ENCODE measurements at places on chromosomes 16 and 17.

DNA sequence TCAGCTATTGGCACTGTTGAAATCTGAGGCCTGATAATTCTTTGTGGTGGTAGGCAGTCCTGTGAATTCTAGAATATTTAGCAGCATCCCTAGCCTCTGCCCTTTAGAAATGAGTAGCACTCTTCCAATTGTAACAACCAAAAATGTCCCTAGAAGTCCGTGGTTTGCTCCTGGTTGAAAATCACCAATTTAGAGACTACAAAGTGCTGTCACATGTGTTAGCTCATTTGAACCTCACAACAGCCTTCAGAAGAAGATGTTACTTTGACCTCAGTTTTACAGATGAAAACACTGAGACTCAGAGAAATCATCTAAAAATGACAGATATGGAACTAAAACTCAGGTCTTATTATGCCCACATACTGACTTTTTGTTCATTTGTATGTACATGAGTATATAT lies 103.2 kb downstream of the TANC2 start:
- DNase-seq: no peak

DNA sequence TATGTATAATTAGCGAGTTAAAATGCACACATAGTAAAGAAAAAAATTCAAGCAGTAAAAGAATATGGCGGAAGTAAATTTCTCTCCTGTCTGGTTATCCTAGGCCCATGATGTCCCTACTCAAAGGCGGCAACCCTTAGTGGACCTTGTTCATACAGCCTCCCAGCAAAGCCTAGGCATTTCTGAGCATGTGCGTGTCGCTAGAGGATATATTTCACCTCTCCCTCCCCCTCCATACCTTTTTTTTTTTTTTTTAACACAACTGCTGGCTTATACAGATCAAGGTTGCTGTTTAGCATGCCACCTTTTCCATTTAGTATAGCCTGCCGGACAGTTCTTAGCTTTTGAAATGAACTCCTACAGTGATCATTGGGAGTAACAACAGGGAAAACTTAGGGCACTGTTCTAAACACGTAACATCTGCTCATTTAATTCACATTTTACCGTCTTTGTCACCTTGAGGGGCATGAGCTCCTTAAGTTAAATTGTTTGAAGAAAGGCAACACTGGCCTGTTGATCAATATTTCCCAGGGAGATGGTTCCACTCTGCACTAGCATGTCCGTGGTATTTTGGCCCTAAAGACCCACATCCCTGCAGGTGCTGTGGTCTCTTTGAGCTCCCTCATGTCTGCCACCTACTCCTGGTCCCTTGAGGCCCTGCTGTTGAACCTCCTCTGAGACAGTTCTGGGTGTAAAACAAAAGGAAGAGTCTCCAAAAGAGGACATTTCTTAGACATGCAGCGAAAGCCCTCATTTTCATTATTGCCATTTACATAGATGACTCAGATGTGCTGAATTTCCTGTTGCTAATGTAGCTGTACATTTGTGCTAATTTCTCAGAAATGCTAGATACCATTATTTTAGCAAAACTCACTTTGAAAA lies 4.1 kb upstream of the TNFRSF13B start:
- no peak for DNase-seq

DNA sequence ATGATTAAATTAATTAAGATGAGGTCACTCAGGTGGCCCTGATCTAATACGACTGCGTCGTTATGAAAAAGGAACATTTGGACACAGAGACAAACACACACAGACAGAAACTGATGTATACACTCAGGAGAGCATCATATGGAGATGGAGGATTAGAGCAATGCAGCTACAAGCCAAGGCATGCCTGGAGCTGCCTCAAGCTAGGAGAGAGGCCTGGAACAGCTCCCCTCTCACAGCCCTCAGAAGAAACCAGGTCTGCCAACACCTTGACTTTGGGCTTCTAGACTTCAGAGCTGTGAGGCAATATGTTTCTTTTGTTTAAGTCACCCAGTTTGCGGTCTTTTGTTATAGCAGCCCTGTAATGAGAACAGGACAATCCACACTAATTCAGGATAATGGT lies 318.9 kb downstream of the HS3ST3B1 start:
- no peak for DNase-seq

GRCh38 chr16:424623-425081 lies 797 bp upstream of the RAB11FIP3 start:
- DNase-seq: no peak

DNA sequence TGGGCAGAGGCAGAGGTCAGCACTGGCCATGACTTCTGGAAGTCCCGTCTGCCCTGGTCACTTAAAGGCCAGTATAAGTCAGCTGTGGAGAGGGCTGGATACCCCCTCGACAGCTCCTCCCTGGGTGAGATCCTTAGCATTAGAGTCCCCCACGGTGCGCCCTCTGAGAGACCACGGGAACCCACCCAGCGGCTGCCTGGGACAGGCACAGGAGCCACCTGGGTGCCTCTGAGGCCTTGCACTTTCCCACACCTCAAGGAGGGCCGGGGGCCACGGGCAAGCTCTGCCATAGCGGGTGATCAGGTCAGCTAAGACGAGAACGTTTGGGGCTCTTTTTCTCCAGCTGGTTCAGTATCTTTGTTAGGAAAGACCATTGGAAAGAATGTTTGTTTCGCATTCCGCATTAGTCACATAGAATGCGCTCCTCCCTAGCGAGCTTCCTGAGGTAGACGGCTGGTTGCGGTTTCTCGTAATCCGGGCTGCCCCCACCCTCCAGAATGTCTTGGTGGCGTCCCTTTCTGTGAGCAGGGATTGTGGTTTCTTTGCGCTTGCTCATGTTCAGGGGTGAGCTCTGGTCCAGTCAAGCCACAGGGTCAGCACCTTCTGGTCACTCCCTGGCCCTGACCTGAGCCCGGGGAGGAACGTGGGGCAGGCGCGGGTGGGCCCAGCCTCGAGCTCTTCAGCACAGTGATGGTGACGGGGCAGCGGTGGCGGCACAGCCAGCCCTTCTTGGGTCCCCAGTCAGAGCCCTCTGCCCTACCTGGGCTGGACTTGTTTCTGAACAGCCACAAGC lies 25.2 kb downstream of the NME3 start:
- DNase-seq: no peak

GRCh38 chr17:43721537-43722268 lies 36.9 kb downstream of the SOST start:
- DNase-seq: no peak

DNA sequence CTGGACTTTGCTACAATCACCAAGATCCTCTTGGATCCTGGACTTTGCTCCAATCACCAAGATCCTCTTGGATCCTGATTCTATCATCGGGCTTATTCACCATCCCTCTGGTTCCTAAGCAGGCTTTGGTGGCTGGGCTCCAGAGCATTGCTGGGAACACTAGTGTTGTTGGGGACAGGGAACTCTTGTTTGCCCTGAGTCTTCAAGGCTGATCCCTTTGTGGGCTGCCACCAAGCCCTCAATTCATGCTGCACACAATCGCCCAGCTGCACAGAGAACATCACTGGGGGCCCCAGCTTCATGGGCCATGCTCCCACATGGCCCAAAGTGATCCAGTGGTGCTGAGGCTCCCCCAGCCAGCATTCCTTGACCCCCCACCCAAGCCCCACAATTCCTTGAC lies 88.3 kb downstream of the TMEM132E start:
- DNase-seq: no peak

DNA sequence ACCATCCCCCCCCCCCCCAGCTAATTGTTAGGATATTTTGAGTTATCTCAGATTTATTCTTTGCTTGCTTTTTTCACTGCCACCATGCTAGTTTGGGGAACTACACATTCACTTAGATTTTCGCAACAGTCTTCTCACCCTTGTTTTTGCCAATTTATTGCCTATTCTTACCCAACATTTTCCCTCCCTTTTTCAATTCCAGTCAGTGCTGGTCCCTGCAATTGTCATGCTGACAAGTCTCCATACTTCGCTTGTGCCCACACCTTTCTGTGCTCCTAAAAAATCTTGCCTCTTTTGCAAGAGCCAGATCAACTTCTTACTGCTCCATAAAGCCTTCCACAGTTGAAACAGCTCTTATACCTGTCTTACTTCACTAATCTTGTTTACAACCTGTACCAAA lies 16.3 kb downstream of the TNRC6A start:
- DNase-seq: no peak

GRCh38 chr16:53734908-53735307 lies 31.0 kb downstream of the FTO start:
- no peak for DNase-seq

DNA sequence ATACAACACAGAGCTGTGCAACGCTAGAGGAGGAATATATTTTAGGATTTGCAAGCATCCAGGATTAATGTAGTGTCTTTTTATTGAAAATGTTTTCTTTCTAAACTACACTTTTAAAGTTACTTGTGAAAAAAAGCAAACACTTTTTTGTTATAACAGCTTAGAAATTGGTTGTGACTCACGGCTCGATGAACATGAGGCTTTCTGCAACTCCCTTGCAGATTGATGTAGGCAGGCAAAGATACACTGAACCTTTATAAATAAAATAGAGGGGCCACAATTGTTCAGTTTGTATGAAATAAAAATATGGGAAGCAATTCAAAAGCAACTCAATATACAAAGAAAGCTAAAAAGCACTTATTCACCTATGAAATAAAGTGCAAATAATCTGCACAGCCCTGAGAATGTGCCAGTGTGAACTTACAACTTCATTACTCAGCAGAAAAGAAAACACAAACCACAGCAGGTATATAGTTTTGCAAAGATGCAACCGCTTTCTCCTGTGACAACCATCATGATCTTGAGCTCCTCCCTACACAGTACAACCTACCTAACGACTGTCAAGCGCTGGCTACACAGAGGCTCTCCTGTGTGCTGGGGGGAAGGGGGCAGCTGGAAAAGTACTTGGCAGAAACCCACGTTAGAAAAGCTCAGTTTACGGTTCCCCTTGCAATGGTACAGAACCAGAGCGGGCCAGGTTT lies 948 bp downstream of the LUC7L start:
- DNase-seq: no peak

DNA sequence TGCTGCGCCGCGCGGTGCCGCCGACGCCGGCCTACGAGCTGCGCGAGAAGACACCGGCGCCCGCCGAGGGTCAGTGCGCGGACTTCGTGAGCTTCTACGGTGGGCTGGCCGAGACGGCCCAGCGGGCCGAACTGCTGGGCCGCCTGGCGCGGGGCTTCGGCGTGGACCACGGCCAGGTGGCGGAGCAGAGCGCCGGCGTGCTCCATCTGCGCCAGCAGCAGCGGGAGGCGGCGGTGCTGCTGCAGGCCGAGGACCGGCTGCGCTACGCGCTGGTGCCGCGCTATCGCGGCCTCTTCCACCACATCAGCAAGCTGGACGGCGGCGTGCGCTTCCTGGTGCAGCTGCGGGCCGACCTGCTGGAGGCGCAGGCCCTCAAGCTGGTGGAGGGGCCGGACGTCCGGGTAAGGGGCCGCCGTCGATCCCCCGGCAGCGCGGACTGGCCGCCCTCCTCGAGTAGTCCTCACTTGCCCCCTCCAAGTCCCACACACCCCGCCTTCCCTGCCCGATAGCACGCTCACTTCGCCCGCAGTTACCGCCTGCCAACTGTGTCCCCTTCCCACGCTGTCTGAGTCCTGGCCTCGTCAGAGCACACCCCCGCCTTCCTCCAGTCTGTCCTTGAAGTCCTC lies 470 bp downstream of the MLYCD start:
- DNase-seq: no peak

DNA sequence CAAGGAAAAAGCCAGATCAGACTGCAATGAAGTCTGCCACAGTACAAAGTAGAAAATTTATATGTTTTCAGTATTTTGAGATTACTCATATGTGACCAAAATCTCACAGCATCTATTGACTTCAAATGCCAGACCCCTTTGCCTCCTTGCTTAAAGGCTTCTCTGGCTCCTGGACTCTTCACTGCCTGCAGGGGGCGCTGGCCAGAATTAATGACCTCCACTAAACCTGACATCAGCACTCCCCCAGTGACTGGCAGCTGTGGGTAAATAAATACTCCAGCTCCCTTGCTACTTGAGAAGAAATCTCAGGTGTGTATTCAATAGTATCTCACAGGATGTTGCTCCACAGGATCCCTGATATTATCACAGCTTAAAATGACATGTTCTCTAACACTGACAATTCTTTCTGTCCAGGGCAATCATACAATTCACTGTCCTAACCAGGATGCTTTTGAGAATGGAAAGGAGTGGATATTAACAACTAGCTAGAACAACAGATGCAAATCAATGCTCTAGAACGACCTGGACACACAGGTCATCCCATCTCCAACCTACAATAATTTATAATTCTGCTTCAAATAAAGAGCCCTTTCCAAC lies 4.0 kb downstream of the BECN1 start:
- DNase-seq: no peak

- DNase-seq: peak; percentile 82
These were observed 73.1 kb downstream of the KSR1 start for GRCh38 chr17:27529230-27529796.

GRCh38 chr17:57954397-57955182 lies 622 bp downstream of the CUEDC1 start:
- DNase-seq: no peak

DNA sequence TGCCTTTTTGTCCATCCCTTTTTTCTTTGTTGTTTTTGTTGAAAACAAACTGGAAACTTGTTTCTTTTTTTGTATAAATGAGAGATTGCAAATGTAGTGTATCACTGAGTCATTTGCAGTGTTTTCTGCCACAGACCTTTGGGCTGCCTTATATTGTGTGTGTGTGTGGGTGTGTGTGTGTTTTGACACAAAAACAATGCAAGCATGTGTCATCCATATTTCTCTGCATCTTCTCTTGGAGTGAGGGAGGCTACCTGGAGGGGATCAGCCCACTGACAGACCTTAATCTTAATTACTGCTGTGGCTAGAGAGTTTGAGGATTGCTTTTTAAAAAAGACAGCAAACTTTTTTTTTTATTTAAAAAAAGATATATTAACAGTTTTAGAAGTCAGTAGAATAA lies 4.9 kb downstream of the SOX9 start:
- no peak for DNase-seq

- DNase-seq: no peak
These were observed 32.6 kb downstream of the DCUN1D3 start for GRCh38 chr16:20867585-20867984.

- DNase-seq: no peak
These were observed 18.4 kb upstream of the FBF1 start for GRCh38 chr17:75959051-75959838.

GRCh38 chr17:77440560-77440981 lies 299.8 kb downstream of the SEC14L1 start:
- DNase-seq: no peak

DNA sequence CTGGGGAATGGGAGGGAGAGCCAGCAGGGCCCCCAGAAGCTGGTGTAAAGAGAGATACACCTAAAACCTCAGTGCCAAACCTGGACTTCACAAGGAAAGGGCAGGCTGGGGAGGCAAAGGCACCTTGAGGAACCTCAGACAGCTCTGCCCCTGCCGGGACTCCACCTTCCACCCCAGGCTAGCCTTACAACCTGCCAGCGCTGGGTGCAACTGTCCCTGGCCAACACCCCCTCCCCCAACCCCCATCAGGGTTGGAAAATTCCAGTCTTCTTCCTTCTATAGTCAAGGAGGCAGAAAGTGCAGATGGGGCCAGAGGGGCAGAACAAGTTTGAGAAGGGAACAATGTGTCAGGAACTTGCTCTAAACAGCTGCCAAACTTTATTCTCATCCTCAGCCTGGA lies 2.2 kb downstream of the YBX2 start:
- DNase-seq: no peak

DNA sequence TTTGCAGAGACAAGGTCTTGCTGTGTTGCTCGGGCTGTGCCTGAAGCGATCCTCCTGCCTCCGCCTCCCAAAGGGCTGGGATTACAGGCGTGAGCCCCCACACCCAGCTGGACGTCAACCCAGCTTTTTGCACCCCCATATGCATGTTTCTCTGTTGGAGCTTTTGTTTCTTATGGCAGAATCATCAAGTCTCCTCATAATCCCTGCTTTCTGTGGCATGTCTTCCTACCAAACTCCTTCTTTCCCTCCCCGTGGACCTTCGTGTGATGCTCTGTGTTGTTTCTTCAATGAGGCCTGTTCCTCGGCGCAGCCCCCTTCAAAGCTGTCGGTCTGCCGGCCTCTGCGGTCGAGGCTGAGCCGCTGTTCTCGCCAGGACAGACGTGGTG lies 71.6 kb downstream of the METRNL start:
- DNase-seq: no peak
